Stimulated activated CD4-positive, alpha-beta T cell treated with anti-CD3 and anti-CD28 coated beads, Interleukin-4, amount 100 ng/mL, for 24 hours (primary cell): ENCODE measurements at places on chromosomes 1 and 21.

DNA sequence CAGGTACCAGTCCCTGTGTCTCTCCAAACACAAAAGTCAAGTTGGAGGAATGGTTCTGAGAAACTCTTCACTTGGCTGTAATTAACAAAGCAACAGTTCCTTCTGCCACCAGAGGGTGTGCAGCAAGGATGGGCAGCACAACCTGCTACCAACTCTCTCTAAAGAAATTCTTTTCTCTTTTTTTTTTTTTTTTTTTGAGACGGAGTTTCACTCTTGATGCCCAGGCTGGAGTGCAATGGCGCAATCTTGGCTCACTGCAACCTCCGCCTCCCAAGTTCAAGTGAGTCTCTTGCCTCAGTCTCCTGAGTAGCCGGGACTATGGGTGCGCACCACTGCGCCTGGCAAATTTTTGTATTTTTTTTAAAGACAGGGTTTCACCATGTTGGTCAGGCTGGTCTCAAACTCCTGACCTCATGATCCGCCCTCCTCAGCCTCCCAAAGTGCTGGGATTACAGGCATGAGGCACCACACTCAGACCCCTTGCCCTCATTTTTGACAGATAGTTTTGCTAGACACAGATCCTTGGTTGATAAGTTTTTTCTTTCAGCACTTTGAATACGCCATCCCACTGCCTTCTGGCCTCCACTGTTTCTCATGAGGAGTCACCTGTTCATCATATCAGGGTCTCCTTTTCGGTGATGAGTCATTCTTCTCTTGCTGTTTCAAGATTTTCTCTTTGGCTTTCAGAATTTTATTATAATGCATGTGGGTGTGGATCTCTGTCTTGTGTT, 12.1 kb upstream of the DEGS1 start:
- no peak for DNase-seq

- no peak for DNase-seq
Measured at GRCh38 chr1:197787623-197788536, 12.6 kb upstream of the DENND1B start.

DNA sequence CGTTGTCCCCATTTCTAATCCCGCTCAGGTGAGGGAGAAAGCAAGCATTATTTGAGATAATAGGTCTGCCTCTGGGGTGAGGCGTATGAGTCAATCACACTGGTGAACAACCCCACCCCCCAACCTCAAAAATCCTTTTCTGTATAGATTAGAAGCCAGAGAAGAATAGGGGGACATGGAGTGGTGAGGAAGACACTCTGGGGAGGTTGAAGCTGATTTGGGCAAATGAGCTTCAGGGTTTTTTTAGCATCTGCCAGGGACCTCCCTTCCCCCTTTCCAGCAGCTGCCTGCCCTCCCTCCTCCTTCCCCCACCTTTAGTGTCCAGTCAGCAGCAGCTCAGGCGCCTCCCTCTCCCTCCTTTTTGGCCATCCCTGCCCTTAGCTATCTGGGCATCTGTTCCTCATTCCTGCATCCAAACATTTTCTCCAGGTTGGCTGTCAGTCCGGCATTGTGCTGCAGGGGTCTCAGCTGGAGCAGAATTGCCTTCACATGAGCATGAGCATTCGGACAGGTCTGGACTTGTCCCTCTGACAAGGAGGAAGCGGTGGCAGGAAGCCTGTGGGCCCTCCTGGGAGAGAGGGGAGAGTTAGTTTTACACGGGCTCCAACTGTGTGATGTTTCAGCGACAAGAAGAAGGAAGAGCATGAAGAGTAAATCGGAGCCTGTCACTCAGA, 30.8 kb upstream of the PTGFRN start:
- peak; percentile 18 for DNase-seq

DNA sequence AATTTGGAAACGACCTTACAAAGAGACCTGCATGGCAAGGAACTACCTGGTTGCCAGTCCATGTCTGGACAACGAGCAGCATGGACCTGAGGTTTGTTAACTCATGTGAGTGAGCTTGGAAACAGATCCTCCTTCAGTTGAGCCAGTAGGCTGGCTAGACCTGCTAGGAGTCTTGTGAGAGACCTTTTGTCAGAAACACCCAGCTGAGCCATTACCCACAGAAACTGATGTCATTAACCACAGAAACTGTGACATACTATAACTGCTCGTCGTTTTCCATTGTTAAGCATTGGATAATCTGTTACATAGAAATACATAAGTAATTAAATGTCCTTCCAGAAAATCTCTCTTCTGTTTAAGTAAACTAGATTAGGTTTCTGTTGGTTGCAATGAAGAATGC, 211.1 kb upstream of the C21orf91 start:
- DNase-seq: peak; percentile 4

- no peak for DNase-seq
Measured at GRCh38 chr1:239805851-239806772, 285.6 kb upstream of the FMN2 start.

GRCh38 chr1:40024671-40025070, 15.9 kb upstream of the CAP1 start:
- no peak for DNase-seq

DNA sequence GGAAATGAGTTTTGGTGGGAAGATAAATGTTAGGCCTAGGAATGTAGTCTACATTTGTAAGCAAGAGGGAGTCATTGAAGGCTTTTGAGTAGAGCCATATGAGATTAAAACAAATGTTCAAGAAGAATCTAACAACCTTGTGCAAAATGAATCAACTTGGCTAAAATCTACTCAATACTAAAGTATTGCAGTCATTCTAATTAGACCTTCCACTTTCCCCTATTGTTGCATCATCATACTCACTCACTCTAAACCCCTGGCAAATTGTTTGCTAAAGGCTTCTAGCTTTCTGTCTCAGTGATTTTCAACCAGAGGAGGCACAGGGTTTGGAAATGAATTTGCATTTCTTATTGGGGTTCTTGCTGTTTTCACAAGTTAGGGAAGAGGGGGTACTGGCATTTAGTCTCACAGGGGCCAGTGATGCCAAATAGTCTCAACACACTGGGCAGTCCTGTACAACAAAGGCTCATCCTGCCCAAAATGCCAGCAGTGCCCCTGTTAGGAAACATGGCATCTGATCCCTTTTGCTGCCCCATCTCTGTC, 85.3 kb downstream of the SEC16B start:
- DNase-seq: no peak

DNA sequence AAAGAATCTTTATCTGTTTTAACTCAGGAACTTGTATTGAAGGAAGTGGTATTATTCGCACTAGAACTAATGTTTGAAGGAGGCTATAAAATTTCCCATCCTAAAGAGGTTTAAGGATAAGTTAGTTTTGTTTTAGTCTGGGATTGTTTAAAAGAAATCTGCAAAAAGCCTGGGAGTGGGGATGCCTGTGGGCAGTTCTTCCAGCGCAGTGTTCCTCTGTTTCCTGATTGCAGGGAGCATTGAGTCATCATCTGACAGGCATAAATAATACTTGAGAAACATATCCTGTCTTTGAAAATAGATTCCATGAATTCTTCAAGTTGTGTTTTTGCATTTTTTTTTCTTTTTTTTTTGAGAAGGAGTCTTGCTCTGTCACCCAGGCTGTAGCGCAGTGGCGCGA, 350.8 kb upstream of the PTBP2 start:
- no peak for DNase-seq

DNA sequence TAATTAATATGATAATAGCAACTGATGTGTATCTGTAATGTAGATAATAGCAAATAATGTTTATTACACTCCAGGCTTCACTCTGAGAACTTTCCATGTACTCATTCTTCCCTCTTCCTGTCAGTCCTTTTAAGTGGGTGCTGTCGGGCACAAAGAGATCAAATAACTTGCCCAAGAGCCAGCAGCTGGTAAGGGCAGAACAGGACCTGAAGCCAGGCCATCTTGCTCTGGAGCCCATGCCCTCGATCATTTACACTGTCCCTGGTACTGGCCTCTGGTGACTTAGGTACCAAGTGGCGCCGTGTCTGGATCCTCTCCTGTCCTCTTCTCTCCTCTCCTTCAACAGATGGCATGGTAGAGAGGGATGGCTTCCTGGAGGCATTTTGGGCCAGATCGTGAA, 97.2 kb downstream of the VPS13D start:
- DNase-seq: no peak

- no peak for DNase-seq
Measured at GRCh38 chr1:220339581-220339980, 67.3 kb upstream of the RAB3GAP2 start.

DNA sequence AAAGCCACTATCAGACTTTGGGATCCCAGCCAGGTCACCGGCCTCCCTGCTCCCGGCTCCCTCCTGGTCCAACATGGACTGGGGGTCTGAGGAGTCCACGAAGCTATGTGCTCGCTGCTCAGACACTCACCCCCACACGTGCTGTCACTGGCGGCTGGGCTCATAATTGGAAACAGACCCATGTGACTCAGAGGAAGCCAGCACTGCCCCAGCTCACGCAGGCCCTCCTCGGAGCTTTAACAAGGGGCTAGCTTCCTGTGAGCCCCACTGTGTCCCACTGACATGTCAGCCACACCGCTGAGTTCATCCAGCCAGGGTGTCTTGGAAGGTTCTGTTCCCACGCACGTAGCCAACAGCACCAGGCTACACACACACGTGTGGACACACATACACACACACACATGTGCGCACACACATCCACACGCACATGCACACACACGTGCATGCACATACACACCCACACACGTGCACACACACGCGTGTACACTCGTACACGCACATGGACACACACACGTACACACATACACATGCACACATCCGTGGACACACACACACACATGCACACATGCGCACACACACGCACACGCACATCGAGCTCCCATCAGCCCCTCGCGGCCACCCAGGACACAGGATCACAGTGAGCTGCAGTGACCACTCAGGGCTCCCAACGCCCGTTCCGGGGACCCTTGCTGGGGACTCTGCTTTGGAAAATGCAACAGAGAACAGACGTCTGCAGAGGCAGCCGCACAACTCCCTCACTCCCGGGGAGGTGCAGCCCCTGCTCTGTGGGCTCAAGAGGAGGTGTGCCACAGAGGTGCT, 18.4 kb upstream of the COL6A2 start:
- DNase-seq: no peak

- DNase-seq: no peak
Measured at GRCh38 chr1:3863231-3863935, 6.1 kb downstream of the DFFB start.

DNA sequence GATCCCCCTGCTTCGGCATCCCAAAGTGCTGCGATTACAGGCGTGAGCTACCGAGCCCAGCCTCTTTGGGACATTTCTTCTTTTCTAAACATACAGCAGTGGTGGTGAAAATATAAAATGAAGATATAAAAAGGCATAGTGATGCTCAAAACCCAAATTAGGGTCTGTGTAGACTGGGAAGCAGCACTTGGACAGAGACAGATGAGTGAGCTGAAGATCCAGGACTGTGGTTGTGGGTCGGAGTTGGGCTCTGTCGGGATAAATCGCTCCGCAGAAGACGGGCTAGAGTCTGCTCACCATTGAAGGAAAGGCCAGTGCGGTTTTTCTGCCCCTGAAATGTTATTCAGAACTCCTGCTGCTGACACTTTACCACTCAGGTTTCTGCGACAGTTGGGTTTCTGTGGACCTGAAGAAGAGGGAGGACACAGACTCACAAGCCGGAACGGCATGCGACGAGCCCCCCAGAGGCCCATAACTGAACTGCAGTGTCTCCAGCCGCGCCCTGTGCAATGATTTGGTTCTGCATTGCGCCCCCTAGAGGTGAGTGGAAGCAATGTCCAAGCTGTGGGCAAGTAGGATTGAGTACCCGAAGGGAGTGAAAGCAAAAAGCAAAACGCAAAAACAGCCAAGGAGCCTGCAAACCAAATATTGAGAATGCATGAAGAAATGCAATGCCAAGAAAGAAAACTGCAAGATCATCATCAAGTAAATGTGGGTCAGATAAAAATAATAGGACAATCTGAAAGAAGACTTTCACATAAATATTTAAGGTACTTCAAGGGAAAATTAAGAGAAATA, 66.6 kb downstream of the GABPA start:
- peak; percentile 90 for DNase-seq

GRCh38 chr1:93605812-93606512, 75.7 kb downstream of the BCAR3 start:
- DNase-seq: no peak

DNA sequence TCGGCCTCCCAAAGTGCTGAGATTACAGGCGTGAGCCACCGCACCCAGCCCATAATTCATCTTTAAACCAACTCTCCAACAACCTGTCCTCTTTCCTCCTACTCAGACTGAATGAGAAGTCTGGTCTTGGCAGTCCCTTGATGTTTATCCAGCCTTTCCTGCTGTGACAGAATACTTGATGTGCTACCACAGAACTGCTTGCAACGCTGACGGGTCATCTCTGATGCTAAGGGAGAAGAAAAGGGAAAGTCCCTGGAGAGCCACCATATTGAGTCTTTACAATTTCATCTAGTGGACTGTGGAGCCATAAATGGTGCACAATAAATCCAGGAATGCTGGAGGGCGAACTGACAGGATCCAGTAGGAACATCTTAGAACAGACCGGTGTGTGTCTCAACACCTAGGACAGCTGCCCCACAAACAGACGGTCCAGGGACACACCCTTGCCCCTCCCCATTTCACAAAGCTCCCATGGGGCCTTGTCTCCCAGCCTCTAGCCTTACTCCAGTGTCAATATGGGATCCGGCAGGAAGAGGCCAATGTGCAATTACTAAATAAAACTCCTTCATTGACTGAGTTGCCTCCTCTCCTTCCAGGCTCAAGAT, 30.7 kb downstream of the JAK1 start:
- no peak for DNase-seq

GRCh38 chr1:173429471-173430402, 47.4 kb upstream of the PRDX6 start:
- DNase-seq: peak; percentile 68

DNA sequence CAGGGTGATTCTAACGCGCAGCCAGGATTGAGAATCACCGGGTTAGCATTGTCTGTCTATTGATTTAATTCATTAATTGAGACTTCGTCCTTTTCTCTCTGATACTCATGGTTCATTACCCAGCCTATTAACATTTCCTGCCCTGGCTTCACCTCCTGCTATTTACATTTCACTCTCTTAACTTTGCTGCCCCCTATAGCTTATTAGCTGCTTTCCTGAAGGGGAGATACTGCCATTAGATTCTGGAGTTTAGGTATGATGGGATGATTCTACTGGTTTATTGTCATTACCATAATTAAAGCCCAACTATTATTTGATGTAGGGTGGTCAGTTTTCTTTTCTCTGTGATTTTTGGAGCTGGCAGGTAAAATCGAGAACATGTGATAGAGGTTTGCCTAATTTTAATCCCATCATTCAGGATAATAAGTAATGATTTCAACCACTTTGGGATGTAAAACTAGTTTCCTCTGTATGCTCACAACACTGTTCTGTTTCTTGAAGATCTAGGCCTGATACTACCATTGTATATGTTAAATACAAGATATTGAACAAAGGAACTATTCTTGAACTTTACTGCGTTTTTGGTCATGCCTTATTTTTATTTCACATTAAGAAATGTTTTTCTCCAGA, 6.4 kb downstream of the PPP2R5A start:
- DNase-seq: no peak

- DNase-seq: no peak
Measured at GRCh38 chr1:207850621-207851407, 60.1 kb downstream of the CD34 start.

GRCh38 chr1:112841825-112842224, 114.2 kb downstream of the SLC16A1 start:
- DNase-seq: no peak
